Activated gamma-delta T cell treated with anti-CD3 and anti-CD28 coated beads, Interleukin-2, amount 50 U/mL, for 16 hours (primary cell): ENCODE measurements at places on chromosomes 16 and 17.

DNA sequence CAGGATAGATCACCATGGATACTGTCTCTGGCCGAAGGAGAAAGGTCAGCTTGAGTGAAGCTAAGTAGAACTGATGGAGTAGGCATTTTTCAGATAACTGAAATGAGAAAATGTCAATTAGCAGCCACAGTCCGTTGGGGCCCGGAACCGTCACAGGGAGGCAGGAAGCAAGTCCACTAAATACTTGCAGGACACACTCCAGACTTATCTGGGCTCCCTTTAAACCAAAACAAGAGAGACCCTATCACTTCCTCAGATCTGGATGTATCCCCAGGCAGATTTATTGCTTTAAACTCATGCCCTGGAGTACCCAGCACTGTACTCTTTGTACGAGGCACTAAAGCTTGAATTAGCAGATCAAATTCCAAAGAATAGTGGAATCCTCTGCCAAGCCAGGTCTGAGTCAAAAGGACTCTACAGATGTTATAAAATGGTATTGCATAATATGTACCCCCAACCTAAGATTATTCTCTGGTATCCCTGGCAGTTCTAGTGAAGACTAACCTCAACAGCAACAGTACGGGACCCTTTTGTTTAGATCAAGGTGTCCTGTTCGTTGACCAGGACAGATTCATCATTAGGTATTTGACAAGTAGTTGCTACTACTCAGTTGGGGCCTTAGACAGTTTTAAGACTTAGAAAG is 8.1 kb downstream of the ZP2 start:
- no peak for DNase-seq

DNA sequence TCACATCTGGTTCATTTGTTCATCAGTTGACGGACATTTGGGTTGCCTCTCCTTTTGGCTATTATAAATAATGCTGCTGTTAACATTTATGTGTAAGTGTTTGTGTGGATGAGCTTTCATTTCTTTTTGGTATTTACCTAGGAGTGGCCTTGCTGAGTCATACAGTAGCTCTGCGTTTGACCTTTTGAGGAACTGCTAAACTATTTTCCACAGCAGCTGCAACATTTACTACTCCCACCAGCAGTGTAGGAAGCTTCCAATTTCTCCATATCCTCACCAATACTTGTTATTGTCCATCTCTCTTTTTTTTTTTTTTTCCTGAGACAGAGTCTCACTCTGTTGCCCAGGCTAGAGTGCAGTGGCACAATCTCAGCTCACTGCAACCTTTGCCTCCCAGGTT is 20.7 kb upstream of the PLCG2 start:
- DNase-seq = no peak

- DNase-seq = no peak
These were observed 118.4 kb upstream of the HSBP1 start for GRCh38 chr16:83689385-83689831.

GRCh38 chr17:46876353-46876887 is 25.0 kb downstream of the WNT9B start:
- no peak for DNase-seq

- DNase-seq = peak; percentile 63
These were observed 24.4 kb downstream of the SREBF1 start for GRCh38 chr17:17812211-17813054.

- no peak for DNase-seq
These were observed 13.2 kb downstream of the GLIS2 start for GRCh38 chr16:4328782-4329775.

DNA sequence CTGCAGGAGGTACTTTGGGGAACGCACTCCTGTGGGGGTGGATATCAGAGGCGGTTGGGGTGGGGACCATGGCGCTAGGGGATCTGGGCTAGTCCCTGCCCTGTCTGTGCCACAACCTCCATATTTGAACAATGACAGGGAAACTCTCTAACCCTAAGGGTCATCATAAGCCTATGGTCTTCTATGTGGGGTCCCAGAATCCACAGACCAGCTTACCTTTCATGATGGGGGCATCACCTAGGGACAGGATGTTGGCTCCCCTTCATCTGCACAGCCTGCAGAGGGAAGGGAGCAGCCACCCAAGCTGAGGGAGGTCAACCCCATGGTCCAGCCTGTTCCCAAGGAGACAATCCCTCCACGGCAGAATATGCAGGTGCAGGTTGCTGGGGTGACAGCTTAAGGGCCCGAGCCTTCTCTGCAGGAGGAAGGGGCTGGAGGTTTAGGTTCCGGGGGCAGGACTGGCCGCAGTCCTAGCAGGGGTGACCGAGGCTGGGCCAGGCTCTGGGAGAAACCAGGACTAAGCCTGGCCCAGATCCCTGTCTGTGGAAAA is 1.7 kb downstream of the ORAI3 start:
- no peak for DNase-seq

DNA sequence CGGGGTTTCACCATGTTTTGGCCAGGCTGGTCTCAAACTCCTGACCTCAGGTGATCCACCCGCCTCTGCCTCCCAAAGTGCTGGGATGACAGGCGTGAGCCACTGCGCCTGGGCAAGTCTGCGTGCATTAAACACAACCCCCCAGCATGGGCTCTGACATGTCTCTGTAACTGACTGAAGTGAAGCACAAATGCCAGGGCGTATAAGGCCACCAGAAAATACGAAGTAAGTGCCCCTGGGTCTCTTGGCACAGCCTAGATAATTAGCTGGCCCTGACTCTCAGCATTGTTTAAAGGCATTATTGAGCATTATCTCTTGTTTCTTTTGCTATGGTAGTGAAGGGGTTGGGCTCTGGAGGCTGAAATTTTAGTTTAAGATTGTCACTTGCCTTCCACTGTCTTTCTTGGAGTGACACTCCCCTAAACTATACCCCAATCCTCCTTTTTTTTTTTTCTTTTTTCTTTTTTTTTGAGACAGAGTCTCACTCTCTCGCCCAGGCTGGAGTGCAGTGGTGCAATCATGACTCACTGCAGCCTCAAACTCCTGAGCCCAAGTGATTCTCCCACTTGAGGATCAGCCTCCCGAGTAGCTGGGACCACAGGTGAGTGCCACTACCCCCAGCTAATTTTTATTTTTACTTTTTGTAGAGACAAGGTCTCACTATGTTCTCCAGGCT is 8.2 kb upstream of the SEC14L1 start:
- no peak for DNase-seq

GRCh38 chr17:32142857-32143526 is 690 bp downstream of the RHOT1 start:
- DNase-seq = no peak

- no peak for DNase-seq
These were observed 34.6 kb downstream of the BRIP1 start for GRCh38 chr17:61828694-61829093.

- no peak for DNase-seq
These were observed 1171.0 kb upstream of the GOT2 start for GRCh38 chr16:59905131-59905530.

DNA sequence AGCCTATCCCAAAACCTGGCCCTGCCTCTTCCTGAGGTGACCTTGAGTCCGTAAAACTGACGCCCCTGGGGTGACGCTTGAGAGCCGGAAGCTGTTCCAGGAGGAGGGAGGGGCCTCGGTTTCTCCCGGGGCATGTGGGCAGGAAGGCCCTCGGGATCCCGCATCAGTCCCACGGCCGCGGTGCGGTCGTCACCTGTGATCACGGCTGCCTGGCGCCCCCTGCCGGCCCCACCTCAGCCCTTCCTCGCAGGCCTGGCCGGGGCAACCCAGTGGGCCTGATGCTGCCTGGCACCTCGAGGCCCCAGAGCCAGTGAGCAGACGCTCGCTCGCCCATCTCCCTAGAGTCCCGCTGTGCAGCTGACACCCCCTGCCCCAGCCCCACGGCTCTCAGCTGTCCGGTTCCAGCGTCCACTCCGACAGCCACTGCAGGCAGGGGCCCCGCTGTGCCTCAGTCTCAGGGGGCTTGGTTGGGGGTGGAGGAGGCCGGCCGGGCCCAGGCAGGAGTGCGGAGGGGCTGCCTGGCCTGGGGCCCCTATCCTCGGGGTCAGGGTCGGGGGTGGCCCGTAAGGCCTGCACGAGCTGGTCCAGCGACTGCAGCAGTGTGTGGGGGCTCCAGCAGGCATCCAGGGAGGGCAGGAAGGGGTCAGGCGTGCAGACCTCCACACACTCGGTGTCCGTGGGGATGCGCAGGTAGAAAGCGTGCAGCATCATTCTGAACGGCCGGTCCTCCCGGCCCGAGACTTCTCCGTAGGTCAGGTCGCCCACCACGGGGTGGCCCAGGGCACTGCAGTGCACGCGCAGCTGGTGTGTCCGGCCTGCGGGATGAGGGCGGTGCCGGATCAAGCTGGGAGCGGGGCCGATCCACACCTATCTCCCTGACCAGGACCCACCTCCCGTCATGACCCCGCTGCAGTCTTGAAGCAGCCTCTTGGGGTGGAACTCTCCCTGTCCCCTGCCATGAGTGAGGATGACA is 2.3 kb downstream of the RPUSD1 start:
- DNase-seq = peak; percentile 65

- DNase-seq = no peak
These were observed 20.0 kb upstream of the TRIM25 start for GRCh38 chr17:56933868-56934267.

GRCh38 chr17:51618476-51618875 is 358.1 kb downstream of the UTP18 start:
- DNase-seq = no peak

GRCh38 chr17:61904094-61904710 is 23.6 kb downstream of the INTS2 start:
- no peak for DNase-seq

- DNase-seq = no peak
These were observed 44.3 kb downstream of the LCMT1 start for GRCh38 chr16:25155553-25156460.

GRCh38 chr16:27816561-27816960 is 247.0 kb downstream of the GSG1L start:
- DNase-seq = no peak

GRCh38 chr17:38332735-38333134 is 11.0 kb downstream of the GPR179 start:
- no peak for DNase-seq

DNA sequence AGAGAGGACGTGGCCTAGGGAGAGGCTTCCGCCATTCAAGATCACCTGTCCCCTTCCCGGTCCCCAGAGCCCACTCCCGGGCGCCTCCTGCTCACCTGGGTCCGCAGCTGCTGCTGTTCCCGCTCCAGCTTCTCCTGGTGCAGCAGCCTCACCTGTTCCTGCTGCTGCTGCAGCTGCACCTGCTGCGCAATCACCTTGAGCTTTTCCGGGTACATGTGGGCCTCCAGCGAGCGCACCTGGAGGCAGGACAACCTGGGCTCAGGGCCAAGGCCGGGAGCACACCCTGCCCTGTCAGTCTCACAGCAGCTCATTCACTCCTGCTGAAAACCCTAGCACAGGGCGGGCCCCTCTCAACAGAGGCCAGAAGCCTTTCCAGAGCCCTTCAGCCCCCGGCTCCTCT is 12.5 kb downstream of the TFAP4 start:
- DNase-seq = no peak

DNA sequence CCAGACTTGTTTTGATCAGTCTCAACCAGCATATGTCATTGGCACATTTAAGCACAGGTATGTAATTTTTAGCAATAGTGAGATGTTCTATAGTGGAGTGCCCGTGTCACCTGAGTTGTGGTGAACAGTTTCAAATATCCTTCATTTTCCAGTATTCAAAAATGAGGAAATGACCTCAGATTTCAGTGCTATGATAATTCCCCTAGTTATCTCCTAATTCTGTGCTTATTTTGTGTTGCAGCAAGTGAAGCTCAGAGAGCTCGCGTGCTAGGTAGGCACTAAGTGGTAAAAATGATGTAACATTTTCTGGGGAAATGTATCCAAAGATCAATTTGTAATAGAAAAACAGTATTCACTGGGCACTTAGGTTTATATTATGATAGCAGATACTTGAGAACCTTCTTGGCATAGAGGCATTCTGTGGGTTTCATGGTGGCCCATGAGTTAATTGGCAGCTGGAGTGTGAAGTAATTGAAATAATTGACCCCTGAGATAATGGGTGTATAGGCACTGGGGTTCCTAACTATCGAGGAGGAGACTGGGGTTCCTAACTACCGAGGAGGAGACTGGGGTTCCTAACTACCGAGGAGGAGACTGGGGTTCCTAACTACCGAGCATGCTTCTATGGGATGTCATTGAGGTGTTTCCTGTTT is 159.1 kb downstream of the PRKCA start:
- DNase-seq = no peak

GRCh38 chr17:83133302-83134121 is 54.1 kb downstream of the METRNL start:
- no peak for DNase-seq

GRCh38 chr16:57725151-57725550 is 10.4 kb upstream of the KATNB1 start:
- DNase-seq = no peak

DNA sequence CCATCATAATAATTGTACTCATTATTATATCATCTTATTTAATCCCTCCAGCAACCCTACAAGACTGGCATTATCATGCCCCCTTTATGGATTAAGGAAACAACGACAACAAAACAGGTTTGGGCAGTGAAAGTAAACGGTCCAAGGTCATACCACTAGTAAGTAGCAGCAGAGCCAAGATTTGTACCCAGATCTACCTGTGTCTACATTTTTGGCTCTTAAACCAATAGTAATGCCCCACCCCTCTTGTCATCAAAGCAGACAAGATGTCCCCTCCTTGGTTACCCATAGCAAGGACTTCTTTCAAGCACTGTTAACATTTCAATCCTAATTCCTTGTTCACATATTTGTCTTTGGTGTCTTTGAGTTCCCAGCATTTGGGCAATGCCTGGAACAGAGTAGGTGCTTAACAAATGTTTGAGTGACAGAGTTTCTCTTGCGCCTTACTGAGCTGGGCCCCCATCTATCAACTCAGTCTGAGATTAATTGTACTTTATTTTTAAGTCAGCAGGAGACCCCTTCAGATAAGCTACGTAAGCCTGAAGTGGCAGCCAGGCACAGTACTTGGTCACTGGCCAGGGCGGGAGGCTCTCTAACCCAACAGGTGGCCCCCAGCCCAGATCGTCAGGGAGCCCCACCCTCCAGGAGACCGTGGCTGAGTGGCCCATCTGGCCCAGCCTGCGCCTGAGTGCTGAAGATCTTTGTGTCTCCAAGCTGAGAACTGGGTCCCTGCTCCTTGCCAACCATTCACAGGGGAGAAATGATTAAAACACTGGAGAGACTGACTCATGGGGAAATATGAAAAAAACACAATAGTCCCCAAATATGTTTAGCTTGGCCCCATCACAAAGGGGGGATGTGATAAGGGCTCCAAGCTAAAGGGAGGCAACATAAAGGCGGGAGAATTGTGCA is 75.8 kb downstream of the AXIN2 start:
- DNase-seq = no peak

- DNase-seq = no peak
These were observed 167.1 kb upstream of the MAF start for GRCh38 chr16:79767421-79768275.
